ENCODE measurements at places on chromosomes 5 and 9. TPM values are rescaled to one million over a fixed set of nuclear protein-coding genes. Genes with fewer than 3 reads are reported as not detected.
A peak's percentile ranks its signal among the peaks of the same experiment; 100 is the strongest.

GRCh38 chr5:150155258-150156026 is at the start of gene PDGFRB:
Gene PDGFRB (minus strand): TSS chr5:150155845. CDS start chr5:150137047, 18,798 bp downstream.
- peak within 1 kb of the TSS; percentile 95 for H3K4me3 ChIP-seq
- peak within 1 kb of the TSS; percentile 89 for H3K27ac ChIP-seq
- peaks cover 17% of the 10 kb centered on the region for H3K36me3 ChIP-seq
- H3K27me3 ChIP-seq = no peaks in the 10 kb centered on the region
- DNase-seq = peak; percentile 82
- peaks cover 35% of the 10 kb centered on the region for H3K4me1 ChIP-seq

DNA sequence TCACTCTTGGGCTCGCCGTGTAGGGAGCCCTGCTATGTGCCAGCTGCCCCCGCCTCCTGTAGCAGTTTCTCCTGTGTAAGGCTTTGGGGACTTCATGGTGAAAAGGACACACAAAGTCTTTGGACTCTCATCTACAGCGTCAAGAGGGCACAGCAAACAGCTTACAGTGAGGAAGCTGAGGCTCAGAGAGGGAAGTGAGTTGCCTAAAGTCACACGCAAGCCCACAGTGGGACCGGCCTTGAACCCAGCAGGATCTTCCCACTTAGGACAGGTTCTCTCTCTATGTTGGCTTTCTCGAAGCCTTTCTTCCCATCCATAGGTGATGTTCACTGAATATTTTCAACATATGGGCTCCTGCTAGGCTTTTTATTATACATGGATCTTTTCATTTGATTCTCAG is 9.8 kb upstream of the PRRX2 start:
- peaks cover 9% of the 10 kb centered on the region for H3K27me3 ChIP-seq
- H3K27ac ChIP-seq = no peak overlapping the region
- H3K4me1 ChIP-seq = no peaks in the 10 kb centered on the region
- H3K36me3 ChIP-seq = no peaks in the 10 kb centered on the region
- no peak for DNase-seq

GRCh38 chr5:138051441-138052296 is 18.8 kb upstream of the FAM13B start:
- H3K36me3 ChIP-seq = no peaks in the 10 kb centered on the region
- no peaks in the 10 kb centered on the region for H3K4me1 ChIP-seq
- no peak overlapping the region for H3K27ac ChIP-seq
- H3K4me3 ChIP-seq = no peak overlapping the region

DNA sequence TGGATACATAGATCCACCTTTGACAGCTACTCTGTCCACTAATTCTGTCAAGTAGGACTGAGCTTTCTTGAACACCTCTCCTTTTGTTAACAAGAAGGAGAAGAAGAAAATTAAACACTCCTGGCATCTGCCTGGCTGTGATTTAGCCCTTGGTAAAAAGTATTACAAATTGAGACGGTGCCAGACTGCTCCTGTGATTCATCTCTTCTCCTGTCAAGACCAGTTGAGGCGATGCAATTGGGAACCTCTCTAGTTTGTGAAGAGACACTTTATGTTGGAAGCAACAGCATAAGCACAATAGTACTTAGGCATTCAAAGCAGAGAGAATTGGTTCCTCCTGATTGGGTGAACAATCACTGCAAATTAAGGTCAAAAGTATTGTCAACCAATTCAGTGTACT is 72.7 kb downstream of the GHR start:
- H3K36me3 ChIP-seq = no peaks in the 10 kb centered on the region
- H3K4me3 ChIP-seq = no peak overlapping the region
- H3K4me1 ChIP-seq = no peaks in the 10 kb centered on the region
- DNase-seq = no peak
- H3K27ac ChIP-seq = no peak overlapping the region

DNA sequence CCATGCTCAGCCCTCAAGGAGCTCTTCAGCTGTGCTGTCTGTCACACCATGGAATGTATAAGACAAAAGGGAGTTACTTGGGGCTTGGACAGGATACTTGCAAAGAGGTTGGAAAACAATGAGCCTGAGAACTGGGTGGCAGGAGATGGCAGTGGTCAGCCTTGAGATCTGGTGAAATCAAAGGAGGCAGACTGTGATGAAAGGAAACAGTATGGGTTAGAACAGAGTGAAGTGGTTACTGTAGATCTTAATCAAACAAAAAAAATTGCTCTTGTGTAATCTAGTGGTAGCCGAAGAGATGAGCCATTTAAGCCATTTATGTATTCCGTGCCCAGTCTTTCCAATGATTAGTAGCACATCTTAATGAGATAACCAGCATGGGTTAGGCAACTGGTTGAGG is 142.2 kb downstream of the SV2C start:
- no peak for DNase-seq
- no peak overlapping the region for H3K27ac ChIP-seq
- H3K4me3 ChIP-seq = no peak overlapping the region
- H3K4me1 ChIP-seq = no peaks in the 10 kb centered on the region
- peaks cover 9% of the 10 kb centered on the region for H3K27me3 ChIP-seq

- H3K27ac ChIP-seq = no peak overlapping the region
- H3K36me3 ChIP-seq = no peaks in the 10 kb centered on the region
- no peaks in the 10 kb centered on the region for H3K27me3 ChIP-seq
- no peak for DNase-seq
- H3K4me1 ChIP-seq = no peaks in the 10 kb centered on the region
Measured at GRCh38 chr5:123875561-123876275, 363.7 kb downstream of the CSNK1G3 start.

DNA sequence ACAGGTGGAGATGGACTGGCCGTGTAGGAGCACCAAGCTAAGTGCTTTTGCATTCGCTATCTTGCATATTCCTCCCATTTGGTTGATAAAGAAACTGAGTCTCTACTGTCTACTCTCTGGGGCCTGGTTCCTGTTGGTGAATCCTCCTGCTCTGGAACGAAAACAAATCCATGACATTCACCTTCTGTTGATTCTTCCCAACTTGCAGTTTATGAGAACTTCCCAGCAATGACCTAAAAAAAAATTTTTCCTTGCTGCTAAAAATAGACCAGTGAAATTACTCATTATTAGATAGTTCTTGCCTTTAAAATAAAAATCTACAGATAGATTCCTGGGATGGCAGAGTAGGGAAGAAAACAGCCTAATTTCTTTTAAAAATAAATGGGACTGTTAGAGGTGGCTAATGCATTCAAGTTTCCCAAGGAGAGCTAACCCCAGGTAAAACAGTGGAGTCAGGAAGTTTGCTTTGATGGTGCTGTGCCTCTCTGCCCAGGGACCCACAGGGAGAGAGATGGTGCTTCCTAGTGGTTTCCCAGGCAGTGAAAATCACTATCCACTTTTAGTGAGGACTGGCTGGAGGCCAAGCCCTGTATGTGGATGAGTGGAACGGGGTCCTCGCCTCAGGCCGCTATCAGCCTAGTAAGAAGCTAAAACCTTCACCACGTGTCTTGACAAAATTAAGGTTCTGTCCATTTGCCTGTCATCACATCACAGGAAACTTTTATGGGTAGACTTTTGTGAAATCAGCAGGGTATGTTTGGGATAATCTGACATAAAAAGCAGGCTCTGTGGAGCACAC is 68.4 kb upstream of the NR3C1 start:
- H3K4me1 ChIP-seq = no peaks in the 10 kb centered on the region
- no peaks in the 10 kb centered on the region for H3K27me3 ChIP-seq
- H3K27ac ChIP-seq = no peak overlapping the region
- DNase-seq = no peak
- H3K4me3 ChIP-seq = no peak overlapping the region

GRCh38 chr9:33306037-33306436 is 15.7 kb downstream of the NFX1 start:
- H3K27ac ChIP-seq = no peak overlapping the region
- peaks cover 5% of the 10 kb centered on the region for H3K4me1 ChIP-seq
- no peaks in the 10 kb centered on the region for H3K27me3 ChIP-seq
- H3K4me3 ChIP-seq = no peak overlapping the region
- no peak for DNase-seq

DNA sequence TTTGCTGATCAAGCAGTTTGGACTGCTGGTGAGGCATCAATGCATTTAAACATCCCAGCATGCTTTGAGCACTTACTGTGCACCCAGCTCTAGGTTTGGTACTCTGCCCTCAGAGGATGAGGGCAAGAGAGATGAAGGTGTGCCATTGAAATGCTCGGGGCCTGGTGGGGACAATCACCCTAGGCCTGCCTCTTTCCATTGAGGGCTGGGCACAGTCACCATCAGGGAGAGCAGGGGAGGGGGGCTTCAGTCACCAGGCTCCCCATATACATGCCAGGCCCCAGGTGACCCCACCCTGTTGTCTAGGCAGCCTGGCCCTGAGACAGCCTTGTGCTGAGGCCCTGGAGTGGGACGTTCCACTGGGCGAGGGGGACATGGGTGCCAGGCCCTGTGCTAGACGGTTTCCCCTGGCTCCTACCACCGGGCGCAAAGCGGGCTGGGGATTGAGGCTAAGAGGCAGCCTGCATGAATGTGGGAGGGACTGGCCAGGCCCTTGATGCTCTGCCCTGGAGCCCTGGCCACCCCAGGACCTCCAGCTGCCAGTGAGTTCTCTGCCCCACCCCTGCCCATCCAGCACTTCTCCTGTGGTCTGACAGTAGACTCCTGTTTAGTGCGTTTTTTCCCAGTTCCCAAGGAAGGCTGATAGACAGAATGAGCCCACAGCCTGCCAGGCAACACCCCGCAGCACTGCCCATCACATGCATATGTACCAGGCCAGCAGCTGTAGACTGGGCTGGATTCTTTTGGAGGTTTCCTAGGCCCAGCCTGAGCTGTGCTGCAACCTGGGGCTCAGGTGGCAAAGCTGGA is 18.9 kb downstream of the TCF7 start:
- no peaks in the 10 kb centered on the region for H3K27me3 ChIP-seq
- H3K36me3 ChIP-seq = peaks cover 18% of the 10 kb centered on the region
- DNase-seq = peak; percentile 34
- peak overlapping the region; percentile 67 for H3K4me3 ChIP-seq

GRCh38 chr5:4857761-4858160 is 282.4 kb upstream of the ADAMTS16 start:
- no peaks in the 10 kb centered on the region for H3K36me3 ChIP-seq
- H3K4me3 ChIP-seq = no peak overlapping the region
- H3K4me1 ChIP-seq = no peaks in the 10 kb centered on the region
- H3K27me3 ChIP-seq = no peaks in the 10 kb centered on the region
- DNase-seq = no peak

DNA sequence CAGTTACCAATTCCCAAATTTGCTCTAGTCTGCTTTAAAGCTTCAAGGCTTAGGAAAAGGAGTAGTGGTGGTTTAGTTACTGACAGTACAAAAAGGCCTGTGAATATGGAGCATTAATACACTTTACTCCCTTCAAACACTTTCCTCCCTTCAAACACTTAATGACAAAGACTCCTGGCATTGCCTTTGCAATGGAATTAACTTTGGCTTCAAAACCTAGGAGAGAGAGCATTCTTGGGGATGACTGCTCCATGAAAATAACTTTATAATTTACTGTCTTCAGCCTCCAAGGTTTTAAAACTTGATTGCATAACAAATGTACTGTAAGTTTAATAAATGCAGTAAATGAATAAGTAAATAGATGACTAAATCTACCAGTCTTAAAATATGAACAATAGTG is 185.6 kb downstream of the TRPM3 start:
- no peaks in the 10 kb centered on the region for H3K27me3 ChIP-seq
- no peak overlapping the region for H3K4me3 ChIP-seq
- DNase-seq = no peak
- H3K4me1 ChIP-seq = no peaks in the 10 kb centered on the region

- H3K4me3 ChIP-seq = no peak overlapping the region
- H3K4me1 ChIP-seq = peaks cover 2% of the 10 kb centered on the region
- no peak overlapping the region for H3K27ac ChIP-seq
- no peaks in the 10 kb centered on the region for H3K27me3 ChIP-seq
Measured at GRCh38 chr9:114789006-114789405, 16.8 kb downstream of the TNFSF15 start.

- H3K4me1 ChIP-seq = no peaks in the 10 kb centered on the region
- H3K27me3 ChIP-seq = peaks cover 4% of the 10 kb centered on the region
- no peak overlapping the region for H3K27ac ChIP-seq
- H3K4me3 ChIP-seq = no peak overlapping the region
- no peak for DNase-seq
Measured at GRCh38 chr5:168865968-168866367, 286.8 kb upstream of the PANK3 start.

GRCh38 chr5:55383254-55383653 is 75.5 kb downstream of the MTREX start:
- peaks cover 65% of the 10 kb centered on the region for H3K36me3 ChIP-seq
- no peaks in the 10 kb centered on the region for H3K27me3 ChIP-seq
- no peak overlapping the region for H3K27ac ChIP-seq
- H3K4me1 ChIP-seq = peaks cover 10% of the 10 kb centered on the region

GRCh38 chr5:30725073-30725472 is 468.4 kb upstream of the CDH6 start:
- H3K4me1 ChIP-seq = no peaks in the 10 kb centered on the region
- no peaks in the 10 kb centered on the region for H3K27me3 ChIP-seq
- no peaks in the 10 kb centered on the region for H3K36me3 ChIP-seq

- peaks cover 45% of the 10 kb centered on the region for H3K27me3 ChIP-seq
- H3K4me1 ChIP-seq = peaks cover 16% of the 10 kb centered on the region
- peaks cover 1% of the 10 kb centered on the region for H3K36me3 ChIP-seq
- no peak overlapping the region for H3K27ac ChIP-seq
- no peak overlapping the region for H3K4me3 ChIP-seq
- DNase-seq = no peak
Measured at GRCh38 chr5:55904152-55904551, 53.0 kb downstream of the IL31RA start.

DNA sequence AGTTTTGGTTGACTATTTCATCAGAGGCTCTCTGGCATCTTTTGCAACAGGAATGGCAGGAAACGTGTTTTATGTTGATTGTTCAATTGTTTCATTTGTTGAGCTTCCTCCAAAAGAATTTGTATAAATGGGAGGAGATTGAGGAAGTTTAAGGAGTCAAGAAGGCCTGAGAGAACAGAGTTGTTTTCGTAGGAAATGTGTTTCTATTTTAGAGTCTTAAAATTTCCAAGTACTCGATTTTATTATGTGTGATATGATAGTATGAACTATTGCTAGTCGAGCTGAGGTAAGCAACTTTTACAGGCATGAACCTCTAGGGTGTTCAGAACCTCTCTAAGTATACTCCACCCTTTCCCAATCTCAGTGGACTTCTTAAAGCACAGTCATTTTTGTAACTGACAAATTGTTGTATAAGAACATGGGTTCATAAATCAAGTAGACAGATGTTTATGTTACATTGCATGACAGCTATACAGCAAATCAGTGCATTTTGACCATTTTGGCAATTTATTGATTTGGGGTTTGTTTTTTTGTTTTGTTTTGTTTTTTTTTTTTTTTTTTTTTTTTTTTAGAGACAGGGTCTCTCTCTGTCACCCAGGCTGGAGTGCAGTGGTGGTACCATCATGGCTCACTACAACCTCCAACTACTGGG is 47.4 kb downstream of the POLK start:
- H3K4me1 ChIP-seq = peaks cover 5% of the 10 kb centered on the region
- H3K36me3 ChIP-seq = peaks cover 69% of the 10 kb centered on the region
- DNase-seq = no peak
- no peak overlapping the region for H3K27ac ChIP-seq
- H3K27me3 ChIP-seq = no peaks in the 10 kb centered on the region

DNA sequence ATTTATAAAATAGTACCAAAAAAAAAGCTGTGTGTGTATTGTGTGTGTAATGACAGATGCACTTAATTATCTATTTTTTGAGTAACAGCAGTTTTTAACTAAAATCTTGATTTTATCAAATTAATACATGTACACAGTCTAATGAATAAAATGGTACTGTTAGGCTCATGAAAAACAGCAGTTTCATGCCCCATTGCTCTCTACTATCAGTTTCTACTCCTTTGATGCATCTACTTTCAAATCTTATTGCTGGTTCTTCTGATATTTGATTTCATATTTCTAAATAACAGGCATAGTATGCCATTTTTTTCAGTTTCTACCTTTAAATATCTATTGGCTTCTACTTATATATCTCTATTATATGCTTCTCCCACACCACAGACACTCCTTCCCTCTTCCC is 117.4 kb downstream of the CCDC171 start:
- DNase-seq = no peak
- no peaks in the 10 kb centered on the region for H3K27me3 ChIP-seq
- no peaks in the 10 kb centered on the region for H3K4me1 ChIP-seq
- no peak overlapping the region for H3K27ac ChIP-seq
- H3K36me3 ChIP-seq = no peaks in the 10 kb centered on the region

The ATOSB gene
- 16.6 TPM for total RNA-seq

The MSX2 gene
- not detected for total RNA-seq

The ORM2 gene
- not detected for total RNA-seq

All from activated naive CD8-positive, alpha-beta T cell treated with anti-CD3 and anti-CD28 coated beads, Interleukin-2, amount 10 ng/mL, durations not matched to agents 7 days and 5 days (primary cell).